ENCODE measurements at places on chromosomes 4 and X.
A peak's percentile ranks its signal among the peaks of the same experiment; 100 is the strongest.

DNA sequence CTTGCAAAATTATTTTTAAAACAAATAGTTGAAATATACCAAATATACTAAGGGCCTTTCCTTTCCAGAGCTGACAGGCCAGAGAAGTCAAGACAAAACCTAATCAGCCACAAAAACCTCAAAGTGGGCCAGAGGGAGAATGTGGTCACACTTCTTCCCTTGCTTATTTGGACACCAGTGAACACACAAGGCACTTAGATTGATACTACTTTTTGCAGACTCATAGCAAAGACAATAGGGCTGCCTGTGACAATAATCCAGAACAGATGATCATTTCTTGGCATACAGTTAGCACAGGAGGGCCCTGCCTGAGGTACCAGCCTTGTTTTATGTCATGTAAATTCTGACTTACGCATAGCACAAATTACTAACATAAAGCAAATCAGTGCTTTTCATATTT is 215.7 kb upstream of the NEIL3 start:
- DNase-seq, result no peak

- no peak for DNase-seq
Measured at GRCh38 chr4:76950052-76950955, 752 bp downstream of the SEPTIN11 start.

- DNase-seq, result no peak
Measured at GRCh38 chr4:89835413-89835812, 1.5 kb downstream of the SNCA start.

DNA sequence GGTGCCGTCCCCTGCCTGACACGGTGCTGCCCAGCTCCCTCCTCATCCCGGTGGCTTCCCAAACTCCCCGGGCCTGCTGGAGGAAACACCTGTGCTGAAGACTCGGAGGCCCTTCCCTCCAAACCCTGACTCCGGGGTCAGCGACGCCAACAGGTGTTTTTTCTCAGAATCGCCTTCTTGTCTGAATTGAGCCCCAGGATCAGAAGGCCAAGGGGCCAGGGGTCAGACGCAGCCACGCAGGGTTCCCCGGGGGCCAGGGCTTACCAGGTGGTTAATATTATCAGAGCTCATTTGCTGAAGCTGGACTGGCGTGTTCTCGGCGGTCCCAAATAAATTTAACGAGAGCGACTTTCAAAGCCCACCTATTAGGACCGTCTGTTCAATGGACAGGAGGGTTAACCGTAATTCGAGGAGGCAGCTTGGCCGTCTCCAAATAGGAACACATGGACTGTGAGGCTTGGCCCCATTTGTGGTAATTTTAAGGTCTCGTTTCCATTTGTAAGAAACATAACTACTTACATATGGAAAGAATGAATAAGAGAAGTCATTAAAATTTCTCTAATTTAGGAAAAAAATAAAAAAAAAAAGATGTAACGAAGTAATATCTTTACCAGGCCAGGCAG is 239.3 kb downstream of the CRLF2 start:
- no peak for DNase-seq

DNA sequence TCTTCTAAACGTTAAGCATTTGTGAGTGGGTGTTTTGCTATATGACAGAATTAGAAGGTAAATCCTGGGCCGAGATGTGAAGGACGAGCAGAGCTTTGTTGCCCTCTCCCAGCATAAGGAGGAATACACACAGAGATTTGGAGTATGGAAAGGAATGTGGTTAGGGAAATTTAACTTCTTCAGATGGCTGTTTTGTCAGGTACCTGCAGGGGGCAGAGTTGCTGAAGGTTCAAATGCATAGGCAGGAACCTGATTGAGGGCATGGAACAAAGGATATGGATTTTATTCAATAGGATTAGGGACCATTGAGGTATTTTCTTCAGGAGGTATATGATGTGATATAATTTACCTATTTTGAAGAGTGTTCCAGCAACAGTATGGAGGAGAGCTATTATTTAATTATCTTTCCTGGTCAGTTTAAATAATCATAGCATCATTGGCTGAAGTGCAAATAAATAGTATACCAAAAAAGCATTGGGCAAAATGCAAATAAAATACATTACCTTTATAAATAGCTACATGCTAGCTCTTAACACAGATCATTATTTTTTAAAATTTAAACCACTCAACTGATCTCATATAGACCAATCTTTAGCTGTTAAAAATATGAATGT is 143.6 kb downstream of the SLIT2 start:
- DNase-seq, result no peak

DNA sequence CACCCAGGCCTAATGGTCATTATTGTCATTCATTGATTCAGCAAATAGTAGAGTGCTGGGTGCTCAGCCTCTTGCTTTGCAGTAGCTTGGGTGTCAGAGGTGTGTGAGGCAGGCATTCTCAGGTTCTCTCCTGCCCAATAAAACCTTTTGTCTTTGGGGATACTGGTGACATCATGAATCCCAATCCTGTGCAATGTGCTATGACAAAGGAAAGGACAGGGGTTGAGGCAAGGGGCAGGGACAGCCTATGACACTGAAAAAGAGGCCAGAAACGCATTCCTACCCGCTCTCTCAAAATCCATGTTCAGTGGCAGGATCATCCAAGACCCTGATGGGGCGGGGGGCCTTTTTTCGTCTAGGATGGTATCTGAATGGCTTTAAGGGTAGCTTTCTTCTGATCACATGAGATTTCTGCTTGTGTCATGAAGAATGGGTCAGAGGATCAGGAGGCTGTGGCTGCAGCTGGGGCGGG is 1.5 kb upstream of the FAM193A start:
- DNase-seq, result no peak

DNA sequence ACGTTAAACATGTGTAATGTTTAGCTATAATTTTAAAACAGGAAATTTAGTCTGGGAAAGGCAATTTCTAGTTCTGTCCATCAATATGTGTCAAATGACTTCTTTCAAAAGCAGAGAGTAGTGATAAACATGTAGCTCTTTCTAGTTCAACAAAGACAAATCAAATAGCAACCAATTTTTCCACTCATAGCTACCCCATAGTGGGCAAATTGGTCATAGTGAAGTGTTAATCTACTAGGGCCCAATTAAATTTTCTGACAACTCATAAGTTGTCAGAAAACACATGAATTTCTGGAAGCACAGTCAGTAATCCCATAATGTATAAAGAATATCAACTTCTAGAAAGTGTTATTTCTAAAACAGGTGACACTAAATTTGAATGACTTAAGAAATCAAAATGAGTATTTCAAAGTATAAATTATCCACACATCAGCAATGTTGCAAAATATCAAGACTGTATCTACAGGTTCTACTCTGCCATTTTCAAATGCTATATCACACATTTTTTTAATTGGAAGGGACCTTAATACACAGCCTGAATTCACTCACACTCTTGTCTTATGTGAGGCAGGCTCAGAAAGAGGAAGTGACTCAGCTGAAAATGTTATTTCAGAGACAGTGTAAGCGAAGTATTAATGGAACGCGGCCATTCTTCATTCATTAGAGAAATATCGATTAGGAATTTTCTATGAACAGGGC is 7.7 kb downstream of the OCIAD2 start:
- no peak for DNase-seq

DNA sequence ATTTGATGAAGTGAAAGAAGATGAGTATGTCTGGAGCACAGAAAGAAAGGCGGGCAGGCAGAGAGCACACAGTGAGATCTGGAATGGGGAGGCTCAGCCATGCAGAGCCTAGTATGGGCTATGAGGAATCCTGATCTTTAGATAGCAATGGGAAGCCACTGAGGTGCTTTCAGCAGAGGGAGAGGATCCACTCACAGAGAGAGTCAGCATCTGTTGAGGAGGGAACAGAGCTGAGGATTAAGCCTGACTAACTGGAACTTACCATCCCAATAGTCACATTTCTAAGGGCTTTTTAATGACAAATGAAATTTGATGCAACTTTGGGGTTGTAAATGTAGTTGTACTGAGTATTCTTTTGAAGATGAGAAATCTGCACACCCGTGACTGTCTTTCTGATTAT is 20.6 kb upstream of the FGFBP2 start:
- DNase-seq, result no peak

DNA sequence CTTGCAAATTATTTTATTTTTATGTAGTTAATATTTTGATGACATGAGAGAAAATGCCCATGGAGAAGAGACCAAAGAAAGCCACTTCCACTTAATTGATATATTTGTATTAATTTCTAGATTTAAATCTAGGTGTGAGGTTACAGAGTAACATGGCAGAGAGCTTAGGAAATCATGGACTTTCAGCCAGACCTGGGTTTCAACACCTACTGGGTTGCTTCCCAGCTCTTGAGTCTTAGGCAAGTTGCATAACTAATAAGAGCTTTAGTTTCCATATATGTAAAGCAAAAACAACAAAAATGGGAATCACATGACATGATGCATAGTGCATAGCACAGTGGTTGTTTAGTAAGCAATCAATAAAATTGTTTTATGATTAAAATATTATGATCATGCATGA is 413.3 kb downstream of the CCSER1 start:
- no peak for DNase-seq

- DNase-seq, result no peak
Measured at GRCh38 chrX:139506333-139506732, 24.2 kb upstream of the F9 start.

DNA sequence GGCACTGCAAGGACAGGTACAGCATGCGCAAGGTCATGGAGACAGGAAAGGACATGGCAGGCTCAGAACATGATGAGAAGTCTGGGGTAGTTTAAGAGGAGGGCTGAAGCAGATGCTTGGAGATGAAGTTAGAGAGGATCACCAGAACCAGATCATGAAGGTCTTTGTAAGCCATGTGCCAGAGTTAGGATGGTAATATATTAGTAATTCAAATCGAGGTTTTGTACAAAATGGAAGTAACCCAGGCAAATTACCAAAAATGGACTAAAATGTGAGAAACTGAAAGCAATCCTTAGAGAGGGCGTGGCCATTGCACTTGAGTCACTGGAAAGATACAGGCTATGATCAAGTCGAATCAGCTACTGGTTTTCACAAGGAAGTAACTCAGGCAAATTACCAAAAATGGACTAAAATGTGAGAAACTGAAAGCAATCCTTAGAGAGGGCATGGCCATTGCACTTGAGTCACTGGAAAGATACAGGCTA is 13.5 kb downstream of the RXFP1 start:
- DNase-seq, result peak; percentile 4

DNA sequence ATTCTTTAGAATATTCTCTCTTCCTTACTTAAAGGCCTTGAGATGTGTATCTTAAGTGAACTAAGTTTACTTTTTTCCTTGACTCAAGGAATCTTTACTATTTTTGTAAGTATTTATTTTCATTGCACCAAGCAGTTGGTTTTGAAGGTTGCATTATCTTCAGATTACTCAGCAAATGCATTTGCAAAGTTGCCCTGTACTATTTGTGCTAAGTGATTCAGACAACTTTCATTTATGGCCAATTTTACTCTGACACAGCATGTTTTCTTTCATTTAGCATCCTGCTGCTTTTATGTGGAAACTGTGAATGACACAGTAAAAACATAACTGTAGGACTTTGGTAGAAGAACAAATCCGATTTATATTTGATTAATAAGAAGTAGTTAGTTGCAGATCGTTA is 191.0 kb downstream of the CCSER1 start:
- DNase-seq, result peak; percentile 31

- DNase-seq, result no peak
Measured at GRCh38 chr4:22099896-22100295, 151.3 kb upstream of the KCNIP4 start.

- peak; percentile 36 for DNase-seq
Measured at GRCh38 chrX:115892787-115893671, 277.5 kb upstream of the AGTR2 start.

- no peak for DNase-seq
Measured at GRCh38 chr4:37243722-37244582, 591 bp upstream of the NWD2 start.

DNA sequence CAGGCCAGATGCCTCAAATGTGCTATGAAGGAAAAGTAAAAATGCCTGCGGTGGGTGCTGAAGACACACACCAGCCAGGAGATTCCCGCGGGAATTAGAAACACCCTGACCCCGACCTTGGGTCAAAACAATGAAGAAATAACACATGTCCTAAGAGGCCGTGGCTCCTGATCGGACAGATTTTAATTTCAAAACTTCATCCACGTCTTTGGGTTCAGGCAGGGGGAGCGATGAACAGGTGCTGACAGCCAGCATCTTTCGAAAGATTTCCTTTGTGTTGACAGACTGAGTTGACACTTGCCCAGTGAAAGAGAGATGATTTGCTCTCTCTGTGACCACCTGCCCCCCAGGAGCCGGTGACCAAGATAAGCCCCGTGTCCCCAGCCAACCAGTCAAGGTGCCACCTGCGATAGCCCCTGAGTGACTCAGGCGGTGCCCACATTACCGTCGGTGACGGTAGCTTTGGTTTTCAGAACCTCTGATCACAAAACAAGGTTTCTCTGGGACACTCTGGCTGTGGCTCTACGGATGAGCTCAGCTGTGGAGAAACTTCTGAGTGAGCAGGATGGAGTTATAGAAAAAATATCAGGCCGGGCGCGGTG is 11.0 kb upstream of the IL3RA start:
- no peak for DNase-seq

DNA sequence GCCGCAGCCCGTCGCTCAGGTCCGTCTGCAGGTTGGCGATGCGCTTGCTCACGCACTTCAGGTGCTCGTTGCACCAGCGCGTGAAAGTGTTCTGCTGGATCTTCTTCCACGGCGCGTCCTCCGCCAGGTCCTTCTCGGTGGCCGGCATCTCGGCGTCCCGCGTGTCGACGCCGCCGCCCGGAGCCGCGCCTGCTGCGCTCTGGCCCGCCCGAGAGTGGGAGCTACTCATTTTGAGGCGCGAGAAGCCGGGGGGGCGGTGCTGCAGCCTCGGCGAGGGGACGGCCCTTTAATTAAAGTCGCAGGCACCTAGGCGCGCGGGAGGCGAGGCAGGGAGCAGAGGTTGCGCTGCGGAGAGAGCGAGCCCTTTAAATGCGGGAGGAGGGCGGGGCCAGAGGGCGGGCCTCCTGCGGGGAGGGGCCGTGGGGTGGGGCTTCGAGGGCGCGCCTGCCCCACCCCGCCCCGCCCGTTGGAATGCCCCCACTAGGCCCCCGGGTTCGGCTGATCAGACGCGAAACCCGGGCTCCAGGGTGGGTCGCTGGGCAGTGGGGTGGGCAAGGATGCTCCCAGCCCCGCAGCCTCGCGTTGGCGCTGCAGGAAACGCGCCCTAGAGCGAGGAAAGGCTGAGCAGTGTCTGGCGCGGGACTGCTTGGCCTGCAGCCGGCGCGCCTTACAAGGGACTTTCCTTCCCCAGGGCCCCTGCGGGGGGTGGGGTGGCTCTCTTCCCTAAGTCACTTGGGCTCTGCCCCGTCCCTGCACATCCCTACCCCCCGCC is 3.2 kb downstream of the FLNA start:
- DNase-seq, result peak; percentile 87

DNA sequence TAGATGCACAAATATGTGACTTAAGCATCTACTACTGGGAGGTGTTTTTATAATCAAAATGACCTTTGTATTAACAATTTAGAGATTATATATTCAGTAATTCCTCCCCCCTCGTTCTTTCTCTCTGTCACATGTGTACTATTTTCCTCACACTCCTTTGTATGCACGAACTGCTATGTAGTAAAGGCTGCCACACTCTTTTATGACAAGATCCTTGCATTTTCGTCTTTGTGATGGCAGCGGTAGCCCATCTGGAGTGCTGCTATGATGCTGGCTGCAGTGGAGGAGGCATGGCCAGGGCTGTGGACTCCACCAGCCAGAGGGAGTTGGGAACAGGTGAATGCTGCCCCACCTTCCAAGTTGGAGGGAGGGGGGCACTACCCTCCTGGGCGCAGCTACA is 216.3 kb downstream of the NSUN7 start:
- no peak for DNase-seq

GRCh38 chr4:180394730-180395129 is 1848.5 kb upstream of the TENM3 start:
- DNase-seq, result no peak

Data from AG09319 (cell line).